GF-D8 (cell line): ENCODE measurements at places on chromosomes 1 and 21.

DNA sequence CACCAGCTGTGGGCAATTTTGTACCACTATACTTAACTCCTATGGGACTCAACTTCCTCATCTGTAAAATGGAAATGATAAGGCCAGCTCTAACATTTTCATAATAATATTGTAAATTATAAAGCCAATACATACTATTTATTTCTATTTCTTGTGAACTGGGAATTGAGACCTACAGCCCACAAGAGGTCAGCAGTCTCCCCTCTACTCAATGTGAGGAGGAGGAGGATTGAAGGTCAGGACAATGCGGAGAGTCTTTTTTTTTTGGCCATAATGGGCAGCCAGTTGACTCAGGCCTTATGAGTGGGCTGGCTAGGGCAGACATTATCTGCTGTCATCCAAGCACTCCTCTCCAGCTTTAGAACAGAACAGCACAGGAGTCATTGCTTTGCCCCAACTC lies 90.5 kb downstream of the NUF2 start:
- no peak for DNase-seq

DNA sequence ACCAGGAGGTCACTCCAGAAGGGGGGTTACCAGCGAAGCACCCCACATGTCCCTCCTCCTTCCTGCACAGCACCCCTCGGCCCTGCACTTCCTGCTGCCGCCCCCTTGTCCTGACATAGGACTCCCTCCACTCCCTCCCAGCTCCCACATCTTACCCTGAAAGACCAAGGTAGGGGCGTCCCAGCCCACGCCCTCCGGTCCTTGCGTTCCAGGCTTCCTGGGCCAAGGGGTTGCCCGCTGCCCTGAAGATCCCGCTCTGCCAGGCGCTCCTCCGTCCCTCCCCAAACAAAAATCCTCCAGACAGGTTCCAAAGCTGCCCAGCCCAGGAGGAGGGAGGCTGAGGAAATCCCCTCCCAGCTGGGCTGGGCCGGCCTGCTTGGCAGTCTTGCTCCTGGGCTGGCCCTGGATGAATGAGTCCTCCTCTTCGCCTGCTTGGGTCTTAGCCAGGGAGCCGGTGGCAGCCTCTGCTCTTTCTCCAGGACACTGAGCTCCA lies at the start of gene RHBDL2:
Gene RHBDL2 (minus strand): TSS at position 304 of the 493 bp plus-strand sequence. CDS start 22,618 bp downstream, outside the sequence.
- no peak for DNase-seq

DNA sequence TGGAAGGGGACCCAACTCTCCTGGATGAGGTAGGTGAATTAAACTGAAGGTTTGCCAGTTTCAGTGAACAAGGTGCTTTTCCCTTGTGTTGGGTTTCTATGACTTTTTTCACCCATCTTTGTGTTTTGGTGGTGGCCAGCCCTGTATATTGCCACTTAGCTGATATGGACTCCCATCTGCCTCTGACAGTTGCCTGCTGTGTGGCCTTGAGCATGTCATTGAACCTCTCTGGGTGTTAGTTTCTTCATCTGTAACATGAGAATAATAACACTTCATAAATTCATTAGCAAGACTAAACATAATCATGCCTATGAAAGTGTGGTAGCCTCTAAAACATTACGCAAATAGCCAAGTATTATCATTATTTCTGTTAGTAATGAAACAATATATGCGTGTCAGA lies 141.7 kb downstream of the PBX1 start:
- no peak for DNase-seq

DNA sequence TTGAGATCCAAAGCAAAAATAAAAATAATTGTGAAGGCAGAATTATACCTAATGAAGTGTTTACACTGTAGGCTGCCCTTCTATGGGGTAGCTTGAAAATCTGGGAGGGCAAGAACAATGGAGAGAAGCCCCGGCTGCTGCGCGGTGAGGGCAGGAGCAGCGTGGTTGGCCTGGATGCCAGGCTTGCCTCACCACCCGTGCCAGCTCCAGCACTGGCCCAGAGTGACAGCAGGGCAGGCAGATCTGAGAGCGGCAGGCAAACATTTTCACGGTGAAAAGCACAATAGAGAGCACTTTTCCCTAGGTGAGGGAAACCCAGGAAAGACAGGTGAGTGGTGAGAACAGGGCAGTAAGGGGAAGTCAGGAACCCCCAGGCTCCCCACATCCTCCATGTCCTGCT lies 1.4 kb downstream of the PROK1 start:
- no peak for DNase-seq

DNA sequence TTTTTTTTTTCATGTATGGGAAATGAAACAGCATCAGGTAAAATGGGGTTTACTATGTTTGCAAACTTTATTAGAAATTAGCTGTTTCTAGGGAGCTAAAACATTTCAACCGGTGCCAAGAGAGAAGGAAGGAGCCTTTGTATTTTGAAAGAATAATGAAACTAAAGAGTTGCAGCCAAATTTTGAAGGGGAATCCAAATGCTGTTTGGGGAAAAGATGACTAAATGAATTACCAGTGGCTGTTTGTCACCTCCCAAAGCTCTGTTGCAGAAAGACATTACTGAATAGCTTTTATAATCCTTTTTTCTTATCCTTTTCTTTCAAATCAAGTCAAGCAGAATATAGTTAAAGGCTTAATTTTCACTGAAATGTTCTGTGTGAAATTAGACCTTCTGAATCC lies 591.3 kb upstream of the ADGRL2 start:
- no peak for DNase-seq

DNA sequence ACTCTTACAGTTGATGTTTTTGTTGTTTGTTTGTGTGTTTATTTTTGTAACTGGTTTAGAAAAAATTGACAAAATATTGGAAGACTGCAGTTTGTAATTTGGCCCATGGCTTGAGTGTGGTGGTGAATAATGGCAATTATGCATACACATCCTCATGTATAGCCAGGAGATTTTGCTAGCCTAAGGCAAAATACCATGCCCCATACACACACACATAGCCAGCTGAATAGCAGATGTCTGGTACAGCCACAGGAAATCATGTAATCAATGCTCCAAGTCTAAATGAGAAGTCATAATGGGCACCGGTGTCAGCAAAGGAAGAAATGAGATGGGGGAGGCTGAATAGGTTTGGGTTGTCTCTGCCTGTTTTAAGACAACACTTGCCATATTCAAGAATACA lies 135.2 kb upstream of the COA6 start:
- no peak for DNase-seq

- DNase-seq: no peak
Observed at GRCh38 chr1:56034222-56034621, 545.1 kb downstream of the PLPP3 start.

- no peak for DNase-seq
Observed at GRCh38 chr21:44304011-44304616, 4.3 kb downstream of the PFKL start.

- no peak for DNase-seq
Observed at GRCh38 chr1:7002728-7003127, 217.5 kb downstream of the CAMTA1 start.

DNA sequence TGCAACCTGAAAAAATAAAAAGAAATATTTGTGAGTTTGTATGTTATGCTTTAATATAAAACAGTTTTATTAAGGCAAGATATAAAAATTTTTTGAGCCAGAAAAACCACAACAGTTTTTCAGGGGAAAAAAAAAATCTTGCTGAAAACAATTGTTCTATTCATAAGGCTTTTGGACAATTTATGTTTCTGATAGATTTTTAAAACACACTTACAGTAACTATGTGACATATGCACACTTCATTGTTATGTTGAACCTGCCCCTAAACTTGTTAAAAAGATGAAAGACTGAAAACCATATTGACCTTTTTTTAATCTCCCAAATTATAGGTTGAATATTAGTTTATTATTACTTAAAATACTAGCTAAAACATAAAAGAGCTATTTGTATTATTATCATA lies 279.9 kb upstream of the C1orf105 start:
- no peak for DNase-seq

DNA sequence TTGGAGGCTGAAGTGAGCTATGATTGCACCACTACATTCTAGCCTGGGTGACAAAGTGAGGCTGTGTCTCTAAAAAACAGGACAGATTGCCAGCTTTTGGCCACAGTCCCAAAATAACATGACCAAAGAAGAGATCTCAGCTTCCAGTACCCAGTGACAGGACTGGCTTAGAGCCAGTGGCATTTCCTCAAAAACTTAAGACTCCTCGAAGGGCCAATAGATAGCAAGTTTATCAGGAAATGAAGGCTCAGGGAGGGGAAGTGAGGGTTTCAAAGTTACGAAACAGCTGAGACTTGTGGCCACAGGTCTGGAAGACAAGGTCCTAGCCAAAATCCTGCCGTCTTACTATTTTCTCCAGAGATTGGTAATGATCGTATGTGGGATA lies 6.3 kb upstream of the TMEM39B start:
- peak; percentile 99 for DNase-seq

DNA sequence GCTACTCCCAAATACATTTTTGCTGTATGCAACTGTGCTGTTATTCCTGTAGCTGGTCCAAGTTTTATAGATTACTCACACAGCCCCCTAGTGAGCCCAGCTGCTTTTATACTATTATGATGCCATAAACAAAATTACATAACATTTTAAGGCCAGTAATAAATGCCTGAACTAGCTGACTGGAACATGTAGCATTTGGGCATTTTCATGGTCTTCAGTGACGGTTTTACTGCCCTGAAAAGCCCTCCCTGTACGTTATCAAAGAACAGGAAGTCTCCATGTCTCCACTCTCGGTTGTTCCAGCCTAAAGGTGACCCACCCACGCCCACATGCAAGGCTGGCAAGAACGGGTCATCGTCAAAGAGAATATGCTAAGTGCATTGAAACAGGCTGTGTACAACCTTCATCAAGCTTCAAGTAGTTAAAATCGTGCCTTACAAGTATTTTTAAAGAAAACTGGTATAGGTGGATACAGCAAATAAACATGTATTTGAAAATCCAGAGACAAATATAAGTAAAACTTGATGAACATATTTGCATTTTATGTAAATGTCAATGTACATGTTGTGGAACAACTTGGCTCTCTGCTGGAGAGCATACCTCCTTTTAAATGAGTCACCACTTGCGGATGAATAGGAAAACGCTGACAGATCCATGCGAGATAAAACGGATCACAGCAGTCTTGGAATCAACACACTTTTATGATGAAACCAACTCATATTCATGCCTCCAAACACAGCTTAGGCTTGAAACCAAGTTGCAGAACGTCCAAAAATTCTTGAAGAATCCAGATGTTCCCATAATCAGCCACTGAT lies 520.5 kb downstream of the SMYD3 start:
- DNase-seq: no peak

- no peak for DNase-seq
Observed at GRCh38 chr1:172537366-172537765, 4.4 kb downstream of the SUCO start.

DNA sequence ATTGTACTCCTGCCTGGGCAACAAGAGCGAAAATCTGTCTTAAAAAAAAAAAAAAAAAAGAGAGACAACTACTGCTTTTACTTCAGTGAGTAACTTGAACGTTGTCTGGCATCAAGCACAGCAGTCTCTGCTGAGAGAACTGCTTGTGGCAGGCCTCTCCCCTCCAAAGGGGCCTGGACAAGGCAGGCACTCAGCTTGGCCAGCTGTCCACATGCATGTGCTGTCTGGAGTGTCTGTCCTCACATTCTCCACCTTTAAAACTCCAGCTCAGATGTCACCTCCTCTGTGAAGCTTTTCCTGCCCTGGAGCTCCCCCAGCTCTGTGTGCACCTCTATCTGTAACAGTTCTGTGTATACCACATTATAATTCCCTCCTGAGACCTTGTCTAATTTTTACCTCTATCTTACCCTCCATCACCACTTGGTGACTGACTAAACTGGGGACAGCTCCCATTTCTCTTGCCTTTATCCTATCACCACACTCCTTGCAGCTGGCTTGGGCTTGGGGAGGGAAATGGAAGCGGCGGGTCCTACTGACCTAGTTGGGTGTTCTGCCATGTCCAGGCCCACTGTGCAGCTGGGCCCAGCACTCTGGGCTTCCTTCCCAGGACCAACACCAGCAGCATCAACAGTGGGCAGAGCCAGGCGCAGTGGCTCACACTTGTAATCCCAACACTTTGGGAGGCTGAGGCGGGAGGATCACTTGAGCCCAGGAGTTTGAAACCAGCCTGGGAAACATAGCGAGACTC lies 71.4 kb upstream of the ARTN start:
- no peak for DNase-seq

DNA sequence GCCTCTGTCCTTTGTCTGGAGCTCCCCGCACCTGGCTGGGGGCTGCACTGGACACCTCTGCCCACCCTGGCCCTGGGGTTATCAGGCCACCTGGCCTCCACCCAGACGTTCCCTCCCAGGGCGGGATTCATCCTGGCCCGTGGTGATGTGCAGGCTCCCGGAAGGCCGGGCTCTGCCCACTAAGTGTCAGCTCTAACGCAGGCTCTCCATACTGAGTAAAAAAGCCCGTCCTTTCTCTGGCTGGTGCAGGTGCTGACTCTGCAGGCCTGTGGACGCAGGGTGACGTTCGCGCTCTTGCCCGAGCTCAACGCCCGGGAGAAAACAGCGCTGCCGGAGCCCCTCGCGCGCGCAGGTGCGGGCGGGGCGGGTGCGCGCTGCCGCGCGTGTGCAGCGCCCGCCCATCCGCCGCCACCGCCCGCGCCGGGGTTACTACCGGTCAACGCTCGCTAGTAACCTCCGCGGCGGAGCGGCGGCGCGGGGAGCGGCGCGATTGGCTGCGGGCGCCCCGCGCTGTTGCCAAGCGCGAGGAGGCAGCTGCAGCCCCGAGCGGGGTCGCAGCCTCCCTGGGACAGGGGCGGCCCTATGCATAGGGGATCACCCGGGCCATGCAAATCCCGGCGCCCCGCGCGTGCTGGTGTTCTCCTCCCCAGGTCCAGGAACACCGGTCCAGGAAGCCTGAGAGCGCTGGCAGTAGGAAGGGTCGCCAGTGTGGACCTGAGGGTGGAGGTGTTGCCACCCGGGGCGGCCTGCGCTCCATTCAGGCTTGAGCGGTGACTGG lies 15.7 kb downstream of the ABCG1 start:
- DNase-seq: no peak

DNA sequence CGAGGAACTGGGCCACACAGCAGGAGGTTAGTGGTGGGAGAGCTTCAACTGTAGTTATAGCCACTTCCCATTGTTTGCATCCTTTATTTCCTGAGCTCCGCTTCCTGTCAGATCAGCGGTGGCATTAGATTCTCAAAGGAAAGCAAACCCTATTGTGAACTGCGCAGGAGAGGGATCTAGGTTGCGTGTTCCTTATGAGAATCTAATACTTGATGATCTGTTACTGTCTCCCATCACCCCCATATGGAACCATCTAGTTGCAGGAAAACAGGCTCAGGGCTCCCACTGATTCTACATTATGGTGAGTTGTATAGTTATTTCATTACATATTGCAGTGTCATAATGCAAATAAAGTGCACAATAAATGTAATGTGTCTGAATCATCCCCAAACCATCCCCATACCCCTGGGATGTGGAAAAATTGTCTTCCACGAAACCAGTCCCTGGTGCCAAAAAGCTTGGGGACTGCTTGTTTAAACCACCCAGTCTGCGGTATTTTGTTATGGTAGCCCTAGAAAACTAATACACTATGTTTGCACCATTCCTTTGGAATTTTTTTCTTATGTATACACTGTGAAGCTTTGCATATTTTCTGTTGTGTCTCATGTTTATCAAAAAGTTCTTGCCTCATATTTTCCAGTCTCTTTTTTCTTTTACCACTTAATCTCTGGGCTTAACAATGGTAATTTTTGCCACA lies 136.6 kb upstream of the IVNS1ABP start:
- DNase-seq: no peak

- DNase-seq: no peak
Observed at GRCh38 chr1:92126088-92126487, 45.9 kb downstream of the BTBD8 start.

- DNase-seq: no peak
Observed at GRCh38 chr1:181135437-181135731, 46.9 kb downstream of the IER5 start.

GRCh38 chr1:111275780-111276433 lies 14.7 kb upstream of the CHIA start:
- DNase-seq: no peak
